ENCODE measurements at places on chromosomes 1 and 21.

DNA sequence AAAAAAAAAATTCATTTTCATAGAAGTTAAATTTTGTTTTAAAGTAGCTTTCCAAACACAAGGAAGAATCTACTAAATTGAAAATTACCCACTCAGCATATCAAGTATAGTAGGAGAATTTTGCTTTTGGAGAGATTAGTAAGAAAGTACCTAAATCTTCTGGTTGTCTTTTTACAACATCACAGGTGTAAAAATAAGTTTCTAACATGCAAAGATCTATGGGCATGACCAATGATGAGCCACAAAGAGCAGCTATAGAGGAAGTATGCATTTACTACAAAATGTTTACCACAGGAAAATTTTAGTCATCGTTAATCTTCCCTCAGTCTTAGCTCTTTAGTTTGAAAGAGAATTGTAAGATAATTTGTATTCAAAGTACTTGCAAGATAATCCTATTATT, 28.1 kb downstream of the ANGPTL3 start:
- DNase-seq: no peak

DNA sequence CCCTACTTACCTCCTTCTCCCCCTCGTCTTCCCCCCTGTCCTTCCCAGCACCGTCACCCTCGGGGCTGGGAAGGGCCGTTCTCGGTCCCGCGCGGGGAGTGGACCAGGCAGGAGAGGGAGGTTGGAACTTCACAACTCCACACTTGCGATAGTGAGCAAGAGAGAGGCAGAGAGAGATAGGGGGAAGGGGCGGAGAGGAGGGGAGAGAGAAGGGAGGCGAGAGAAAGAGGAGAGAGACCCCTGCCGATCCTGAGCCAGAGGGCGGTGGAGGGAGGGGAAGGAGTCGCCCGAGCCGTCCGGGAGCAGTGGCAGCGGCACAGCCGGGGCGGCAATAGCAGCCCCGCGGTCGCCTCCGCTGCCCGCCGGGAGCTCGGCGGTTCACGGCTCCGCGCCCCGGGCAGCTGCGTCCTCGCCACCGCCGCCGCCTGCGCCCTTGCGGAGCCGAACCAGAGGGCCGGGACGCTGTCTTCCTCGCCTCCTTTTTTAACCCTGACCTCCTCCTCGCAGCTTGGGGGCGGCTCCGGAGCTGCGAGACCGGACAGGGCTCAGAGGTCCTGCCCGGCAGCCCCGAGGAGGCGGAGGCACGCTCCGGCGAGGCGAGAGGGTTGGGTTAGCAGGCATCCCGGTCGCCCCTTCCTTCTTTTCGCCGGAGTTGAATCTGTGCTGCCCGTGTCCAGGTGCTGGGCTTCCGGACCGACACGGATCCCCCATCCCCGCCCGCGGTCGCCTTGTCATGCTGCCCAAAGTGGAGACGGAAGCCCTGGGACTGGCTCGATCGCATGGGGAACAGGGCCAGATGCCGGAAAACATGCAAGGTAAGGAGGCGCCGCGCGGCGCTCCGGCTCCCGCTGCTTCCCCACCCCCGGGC, 11.7 kb downstream of the NR5A2 start:
- no peak for DNase-seq

DNA sequence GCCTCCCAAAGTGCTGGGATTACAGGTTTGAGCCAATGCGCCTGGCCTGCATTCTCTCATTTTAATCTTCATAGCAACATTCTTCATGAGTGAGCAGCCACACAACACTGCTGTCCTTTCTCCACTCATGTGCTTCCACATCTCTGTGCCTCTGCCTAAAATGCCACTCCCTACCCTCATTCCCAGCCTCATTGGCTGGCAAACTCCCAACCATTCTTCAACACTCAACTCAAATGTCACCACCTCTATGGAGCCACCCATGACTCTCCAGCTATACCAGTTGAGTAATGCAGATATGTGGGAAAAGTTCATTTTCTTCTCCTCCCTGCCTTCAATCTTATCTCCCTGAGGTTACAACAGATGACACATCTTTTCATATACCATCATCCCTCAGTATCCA, 53.9 kb upstream of the ZC3H12A start:
- no peak for DNase-seq

DNA sequence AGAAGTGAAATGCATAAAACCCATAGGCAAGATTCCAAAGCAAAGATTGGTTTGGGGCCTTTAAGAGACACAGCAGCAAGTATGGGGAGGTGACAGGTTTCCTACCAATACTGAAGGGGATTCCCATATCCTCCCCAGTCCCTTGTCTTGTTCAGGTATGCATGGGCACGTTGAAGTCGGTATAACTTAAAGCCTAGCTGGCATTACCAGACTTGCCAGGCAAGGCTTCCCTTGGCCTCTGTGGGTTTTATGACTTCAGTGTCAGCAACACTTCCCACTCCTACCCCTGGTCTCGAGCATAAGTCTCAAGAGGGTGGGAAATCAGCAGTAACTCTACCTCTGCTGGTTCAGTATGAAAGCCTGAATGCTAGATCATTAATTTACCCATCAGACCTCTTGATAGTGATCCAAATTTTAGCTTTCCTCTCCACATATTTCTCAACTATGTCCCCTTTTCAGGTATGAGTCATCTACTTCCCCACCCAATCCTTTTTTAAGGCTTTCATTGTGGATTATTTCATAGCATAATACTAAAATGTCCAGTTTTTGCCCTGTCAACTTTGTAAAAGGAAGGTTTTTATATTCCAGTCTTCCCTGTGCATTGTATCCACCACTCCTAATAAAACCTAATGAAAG, 6.8 kb downstream of the CYP4X1 start:
- no peak for DNase-seq

- DNase-seq: no peak
Measured at GRCh38 chr1:40001456-40001855, 39.1 kb upstream of the CAP1 start.

DNA sequence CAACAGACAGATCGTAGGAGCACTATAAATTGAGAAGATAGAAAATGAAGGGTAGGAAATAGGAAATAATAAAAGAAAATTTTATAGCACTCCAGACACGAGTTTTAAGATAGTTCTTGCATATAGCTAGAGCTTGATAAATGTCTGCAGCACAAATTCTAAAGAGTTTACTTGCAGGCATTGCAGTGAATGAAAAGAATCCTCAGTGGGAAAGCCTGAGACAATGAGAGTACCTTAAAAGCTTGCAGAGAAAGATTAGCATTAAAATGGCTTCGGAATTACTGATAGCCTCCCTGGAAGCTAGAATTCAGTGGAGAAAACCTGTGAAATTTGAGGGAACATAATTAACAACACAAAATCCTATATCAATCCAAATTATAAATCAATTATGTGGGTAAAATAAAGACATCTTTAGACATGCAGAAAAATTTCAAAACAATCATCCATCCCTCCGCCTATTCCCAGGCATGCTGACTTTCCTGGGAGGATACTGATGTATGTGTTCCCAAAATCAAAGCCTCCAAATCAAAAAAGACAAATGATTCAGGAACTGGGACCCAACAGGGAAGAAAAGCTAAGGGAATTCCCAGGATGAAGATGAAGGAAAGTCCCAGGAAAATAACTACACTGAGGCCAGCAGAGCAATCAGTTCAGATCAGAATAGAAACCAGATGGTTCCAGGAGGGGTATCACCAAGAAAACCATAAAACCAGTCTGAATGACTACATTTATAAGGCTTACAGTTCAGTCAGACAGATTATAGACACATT, 305.9 kb upstream of the USP25 start:
- DNase-seq: no peak

DNA sequence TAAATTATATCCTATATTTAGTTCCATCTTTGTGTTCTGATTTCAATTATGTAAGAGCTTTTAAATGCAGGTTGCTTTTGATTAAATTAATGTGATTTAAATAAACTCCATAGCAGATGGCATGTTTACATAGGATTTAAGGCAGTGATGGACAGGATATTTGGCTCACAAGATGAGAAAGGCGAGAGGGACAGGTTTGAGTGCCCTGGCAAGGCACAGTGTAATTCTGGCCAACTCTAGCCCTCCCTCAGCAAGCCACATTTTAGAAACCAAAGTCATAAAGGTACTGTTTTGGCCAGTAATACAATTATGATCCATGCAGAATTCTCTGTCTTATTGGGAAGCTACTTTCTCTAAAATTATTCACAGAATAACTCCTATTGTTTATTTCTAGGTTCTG, 50.6 kb upstream of the C1orf146 start:
- no peak for DNase-seq

GRCh38 chr1:167794043-167794442, 72.3 kb downstream of the MPZL1 start:
- DNase-seq: no peak

DNA sequence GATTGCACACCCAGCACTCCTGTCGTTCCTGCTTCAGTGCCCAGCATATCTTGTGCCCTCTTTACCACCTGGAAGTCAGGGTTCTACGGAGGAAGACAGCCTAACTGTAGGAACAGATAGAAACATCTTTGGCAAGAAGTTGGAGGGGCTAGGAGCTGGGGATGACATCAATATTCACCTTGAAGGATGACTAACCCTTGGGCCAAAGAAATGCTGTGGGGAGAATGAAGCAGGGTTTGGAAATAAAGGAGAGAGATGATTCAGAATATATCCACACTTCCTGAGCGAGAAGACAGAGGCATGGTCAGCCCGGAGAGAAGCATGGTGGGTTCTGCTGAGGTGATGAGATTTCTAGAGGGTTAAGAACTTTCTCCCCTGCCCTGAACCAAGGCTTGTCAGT, 4.6 kb upstream of the NKAIN1 start:
- DNase-seq: no peak

DNA sequence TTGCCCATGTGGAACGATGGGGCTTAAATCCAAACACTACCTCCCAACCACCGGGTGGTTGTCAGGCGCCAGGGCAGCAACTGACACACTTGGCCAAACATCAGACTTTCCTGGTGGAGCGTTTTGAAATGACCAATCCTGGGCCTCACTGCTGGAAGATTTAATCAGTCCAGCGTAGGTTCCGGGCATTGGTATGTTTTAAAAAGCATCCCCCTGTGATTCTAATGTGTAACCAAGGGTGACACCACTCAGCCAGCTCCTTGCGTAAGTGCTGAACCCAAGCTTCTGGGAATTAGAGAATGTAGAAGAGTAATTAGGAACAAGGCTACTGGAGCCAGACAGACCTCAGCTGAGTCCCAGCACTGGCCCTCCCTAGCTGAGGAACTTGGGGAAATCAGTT, 44.8 kb upstream of the KAZN start:
- no peak for DNase-seq

GRCh38 chr1:154736841-154737240, 128.9 kb upstream of the ADAR start:
- no peak for DNase-seq

DNA sequence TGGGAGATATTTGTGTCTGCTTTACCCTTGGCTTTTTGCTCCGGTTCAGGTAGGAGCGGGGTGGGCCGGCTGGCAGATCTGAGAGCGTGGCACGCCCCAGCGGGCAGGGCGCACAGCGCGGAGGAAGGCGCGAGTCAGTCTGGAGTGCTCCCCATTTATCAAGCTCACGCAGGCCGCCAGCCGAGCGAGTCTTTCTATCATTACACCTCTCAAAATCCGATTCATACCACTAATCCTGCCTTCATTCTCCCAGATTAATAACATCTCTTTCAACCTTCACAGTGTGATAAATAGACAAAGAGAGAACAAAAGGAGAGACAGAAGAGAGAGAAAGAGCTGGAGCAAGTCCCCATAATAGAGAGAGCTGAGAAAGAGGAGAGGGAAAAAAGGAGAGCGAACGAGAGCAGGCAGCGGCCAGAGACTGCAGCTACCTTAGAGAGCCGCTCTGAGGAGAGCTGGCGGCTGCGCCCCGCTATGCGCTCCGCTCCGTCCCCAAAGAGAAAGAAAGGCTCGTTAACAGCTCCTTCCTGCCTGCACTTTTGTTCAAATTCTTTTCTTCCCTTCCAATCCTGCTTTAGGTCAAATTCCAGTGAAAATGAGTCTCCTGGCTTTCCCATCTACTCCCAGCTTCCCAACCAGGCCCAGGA, 48.0 kb downstream of the DMAP1 start:
- no peak for DNase-seq

- no peak for DNase-seq
Measured at GRCh38 chr1:88455621-88456256, 228.3 kb upstream of the PKN2 start.

GRCh38 chr1:3472906-3473305, 18.4 kb downstream of the ARHGEF16 start:
- no peak for DNase-seq

DNA sequence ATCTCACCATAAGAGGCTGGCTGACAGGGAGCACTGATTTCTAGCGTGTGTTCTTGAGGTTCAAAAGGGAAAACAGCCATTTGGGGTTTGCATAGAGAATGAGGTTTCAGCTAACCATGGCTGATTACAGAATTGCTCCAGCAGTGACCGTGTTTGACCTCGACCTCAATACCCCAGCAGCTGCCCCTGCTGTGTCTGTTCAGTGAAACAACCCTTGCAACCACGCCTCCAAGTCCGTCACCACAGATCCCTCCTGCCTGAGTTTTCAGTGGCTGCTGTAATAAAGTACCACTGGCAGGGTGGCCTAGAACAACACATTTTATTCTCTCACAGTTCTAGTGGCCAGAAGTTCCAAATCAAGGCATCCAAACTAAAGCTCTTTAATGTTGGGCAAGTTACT, 147.7 kb downstream of the HUNK start:
- no peak for DNase-seq

- DNase-seq: no peak
Measured at GRCh38 chr1:73998348-73998959, 199.5 kb downstream of the LRRIQ3 start.

All from DND-41 (cell line).